ENCODE measurements at places on chromosomes 1 and 21. TPM values are rescaled to one million over a fixed set of nuclear protein-coding genes. Genes with fewer than 3 reads are reported as not detected.

- H3K36me3 ChIP-seq = no peaks in the 10 kb centered on the region
- no peak overlapping the region for H3K4me3 ChIP-seq
- peaks cover 12% of the 10 kb centered on the region for H3K4me1 ChIP-seq
- H3K27me3 ChIP-seq = no peaks in the 10 kb centered on the region
- no peak for DNase-seq
Measured at GRCh38 chr1:246182149-246182851, 324.8 kb downstream of the SMYD3 start.

- no peak overlapping the region for H3K27ac ChIP-seq
- no peak for DNase-seq
- H3K27me3 ChIP-seq = peaks cover 1% of the 10 kb centered on the region
- H3K36me3 ChIP-seq = peaks cover 4% of the 10 kb centered on the region
- H3K4me3 ChIP-seq = no peak overlapping the region
Measured at GRCh38 chr1:220084460-220084859, 5.1 kb downstream of the BPNT1 start.

The RNU1-4 gene
- total RNA-seq = 3,428 TPM

DNA sequence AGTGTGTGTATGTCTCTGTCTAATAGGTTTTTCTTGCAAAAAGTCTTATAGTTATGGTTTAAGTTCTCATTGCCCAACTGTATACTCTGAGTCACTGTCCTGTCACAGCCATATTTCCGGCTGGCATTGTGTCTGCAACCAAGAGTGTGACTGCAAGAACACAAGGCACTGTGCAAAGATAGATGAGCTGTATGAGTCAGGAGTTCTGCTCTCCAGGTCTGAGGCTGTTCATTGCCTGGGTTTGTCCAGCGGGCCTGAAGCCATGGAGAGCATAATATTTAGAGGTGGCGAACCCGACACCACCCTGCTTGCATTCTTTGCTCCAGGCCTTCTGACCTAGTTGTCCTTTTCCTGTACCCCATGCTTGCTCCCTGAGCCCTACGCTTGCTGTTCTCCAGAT lies 50.9 kb upstream of the CNIH3 start:
- H3K27me3 ChIP-seq = no peaks in the 10 kb centered on the region
- no peaks in the 10 kb centered on the region for H3K36me3 ChIP-seq
- no peak for DNase-seq
- no peaks in the 10 kb centered on the region for H3K4me1 ChIP-seq

DNA sequence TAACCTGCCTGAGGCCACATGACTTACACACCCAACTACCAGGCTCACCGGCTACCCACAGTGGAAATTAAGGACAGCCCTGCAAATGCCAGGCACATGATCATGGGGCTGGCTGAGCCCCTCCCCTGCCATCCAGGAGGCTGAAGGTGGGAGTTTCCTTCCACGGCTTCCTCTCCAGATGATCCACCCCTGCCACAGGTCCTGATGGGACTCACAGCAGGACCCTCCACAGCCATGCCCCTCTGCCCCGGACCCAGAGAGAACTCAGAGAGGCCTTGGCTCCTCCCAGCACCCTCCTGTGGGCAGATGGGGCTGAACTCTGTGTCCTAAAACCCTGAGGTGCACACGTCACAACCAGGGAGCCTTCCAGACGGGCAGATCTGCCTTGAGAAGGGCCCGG lies 29.1 kb upstream of the CASZ1 start:
- no peak for DNase-seq
- no peak overlapping the region for H3K4me3 ChIP-seq
- no peaks in the 10 kb centered on the region for H3K36me3 ChIP-seq
- H3K27ac ChIP-seq = no peak overlapping the region
- H3K4me1 ChIP-seq = no peaks in the 10 kb centered on the region
- H3K27me3 ChIP-seq = peaks cover 9% of the 10 kb centered on the region

The LRP8 gene
- total RNA-seq = 15.8 TPM

GRCh38 chr1:84480650-84481049 lies 1.6 kb downstream of the RPF1 start:
- DNase-seq = no peak
- H3K27ac ChIP-seq = no peak overlapping the region
- peaks cover 7% of the 10 kb centered on the region for H3K36me3 ChIP-seq
- H3K27me3 ChIP-seq = peaks cover 5% of the 10 kb centered on the region
- H3K4me3 ChIP-seq = no peak overlapping the region

The AMPD1 gene
- total RNA-seq = not detected

The CLCNKB gene
- 0.59 TPM for total RNA-seq

DNA sequence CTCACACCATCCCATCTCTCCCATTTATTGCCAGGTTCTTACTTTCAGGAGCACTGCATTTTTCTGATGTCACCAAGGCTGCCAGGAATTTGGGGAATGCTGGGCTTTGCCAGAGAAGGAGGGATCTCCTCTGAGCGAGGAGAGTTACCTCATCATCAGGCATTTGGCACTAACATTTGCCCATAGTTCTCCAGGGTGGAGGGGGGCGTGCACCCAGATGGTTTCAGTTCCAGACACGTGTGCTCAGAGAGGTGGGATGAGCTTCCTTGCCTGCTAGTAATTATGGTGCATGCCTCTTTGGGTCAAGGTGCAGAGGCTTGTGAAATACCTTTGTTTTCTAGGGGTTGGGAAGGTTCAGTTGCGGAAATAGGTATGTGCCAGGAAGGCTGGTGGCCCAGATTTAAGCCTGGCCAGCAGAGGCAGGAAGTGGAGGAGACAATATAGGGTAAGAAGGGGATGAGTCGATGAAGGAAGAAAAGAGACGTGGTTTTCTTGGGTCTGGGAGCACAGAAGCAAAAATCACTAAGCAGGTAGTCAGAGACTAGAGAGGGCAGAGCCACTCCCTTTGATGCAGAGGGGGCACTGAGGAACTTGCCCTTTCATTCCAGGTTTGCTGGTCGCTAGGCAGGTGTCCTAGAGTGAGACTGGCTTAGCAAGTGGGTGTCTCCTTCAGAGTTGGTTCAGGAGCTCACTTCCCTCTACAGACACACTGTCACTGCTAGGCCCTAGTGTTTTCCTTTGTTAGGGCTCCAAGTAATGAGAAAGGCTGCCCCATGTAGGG lies 7.2 kb downstream of the TUFT1 start:
- H3K27ac ChIP-seq = peak overlapping the region; percentile 77
- DNase-seq = peak; percentile 35
- no peaks in the 10 kb centered on the region for H3K36me3 ChIP-seq
- peaks cover 22% of the 10 kb centered on the region for H3K4me1 ChIP-seq

The UAP1 gene
- total RNA-seq = 20.9 TPM

- DNase-seq = no peak
- H3K27ac ChIP-seq = no peak overlapping the region
- peaks cover 7% of the 10 kb centered on the region for H3K4me1 ChIP-seq
- H3K36me3 ChIP-seq = no peaks in the 10 kb centered on the region
Measured at GRCh38 chr1:63913533-63913932, 139.7 kb downstream of the ROR1 start.

DNA sequence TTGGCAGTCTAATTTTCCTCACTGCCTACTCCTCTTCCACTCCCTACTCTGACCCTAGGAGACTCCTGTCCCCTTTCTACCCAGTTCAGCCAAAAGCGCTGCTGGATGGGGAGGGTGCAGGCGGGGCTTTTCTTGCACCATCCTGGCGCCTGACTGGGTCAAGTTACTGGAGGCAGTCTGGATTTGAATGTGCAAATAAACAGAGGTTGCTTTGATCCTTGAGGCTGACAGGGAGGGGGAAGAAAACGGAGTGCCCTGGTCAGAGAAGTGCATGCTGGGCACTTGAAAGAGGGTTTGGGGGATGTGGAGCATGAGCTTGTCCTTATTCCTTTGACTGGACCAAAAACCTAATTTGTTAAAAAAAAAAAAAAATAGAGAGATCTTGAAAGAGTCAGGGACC lies 76.8 kb upstream of the SOX13 start:
- peaks cover 36% of the 10 kb centered on the region for H3K4me1 ChIP-seq
- DNase-seq = no peak
- no peak overlapping the region for H3K4me3 ChIP-seq
- H3K27me3 ChIP-seq = peaks cover 2% of the 10 kb centered on the region

GRCh38 chr1:15727866-15728534 lies 8.1 kb upstream of the SLC25A34 start:
- H3K27ac ChIP-seq = no peak overlapping the region
- H3K4me1 ChIP-seq = no peaks in the 10 kb centered on the region
- H3K4me3 ChIP-seq = peak overlapping the region; percentile 37
- peaks cover 30% of the 10 kb centered on the region for H3K36me3 ChIP-seq
- no peak for DNase-seq

DNA sequence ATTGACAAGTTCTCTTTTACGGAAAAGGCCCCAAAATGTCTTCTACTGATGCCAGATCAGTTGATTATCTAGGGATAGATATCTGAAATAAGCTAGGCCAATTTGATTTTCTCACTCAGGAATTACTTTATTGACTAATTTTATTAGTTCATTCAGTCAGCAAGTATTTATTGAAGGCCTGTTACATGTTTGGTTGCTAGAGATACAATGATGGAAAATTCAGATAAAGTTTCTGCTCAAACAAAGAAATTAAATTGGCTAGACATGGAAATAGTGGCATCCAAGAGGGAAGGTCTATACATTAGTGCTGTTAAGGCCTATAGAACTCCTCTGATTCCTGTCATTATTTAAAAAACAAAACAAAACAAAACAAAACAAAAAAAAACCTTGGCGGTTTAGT lies 56.5 kb downstream of the HS2ST1 start:
- H3K4me3 ChIP-seq = no peak overlapping the region
- no peaks in the 10 kb centered on the region for H3K4me1 ChIP-seq
- no peaks in the 10 kb centered on the region for H3K36me3 ChIP-seq
- no peak overlapping the region for H3K27ac ChIP-seq

DNA sequence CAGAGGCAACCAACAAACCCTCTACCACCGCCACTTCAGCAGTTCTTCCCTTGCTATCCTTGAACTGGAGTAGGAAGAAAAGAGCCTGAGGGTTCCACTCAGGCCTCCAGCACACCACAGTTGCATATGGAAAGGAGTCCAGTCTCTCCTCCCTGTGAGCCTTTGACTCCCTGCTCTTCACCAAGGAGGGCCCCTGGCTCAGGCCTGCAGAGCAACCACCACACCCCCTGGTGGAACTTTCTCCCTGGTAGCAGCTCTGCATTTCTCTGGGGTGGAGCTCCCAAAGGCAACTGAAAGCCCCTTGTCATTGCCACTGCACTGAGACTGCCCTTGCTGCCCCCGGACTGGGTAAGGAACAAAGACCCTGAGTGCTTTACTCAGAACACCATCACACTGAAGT lies 1021.5 kb upstream of the ADGRL2 start:
- DNase-seq = no peak
- no peak overlapping the region for H3K27ac ChIP-seq
- no peaks in the 10 kb centered on the region for H3K27me3 ChIP-seq
- H3K4me3 ChIP-seq = no peak overlapping the region
- no peaks in the 10 kb centered on the region for H3K4me1 ChIP-seq

DNA sequence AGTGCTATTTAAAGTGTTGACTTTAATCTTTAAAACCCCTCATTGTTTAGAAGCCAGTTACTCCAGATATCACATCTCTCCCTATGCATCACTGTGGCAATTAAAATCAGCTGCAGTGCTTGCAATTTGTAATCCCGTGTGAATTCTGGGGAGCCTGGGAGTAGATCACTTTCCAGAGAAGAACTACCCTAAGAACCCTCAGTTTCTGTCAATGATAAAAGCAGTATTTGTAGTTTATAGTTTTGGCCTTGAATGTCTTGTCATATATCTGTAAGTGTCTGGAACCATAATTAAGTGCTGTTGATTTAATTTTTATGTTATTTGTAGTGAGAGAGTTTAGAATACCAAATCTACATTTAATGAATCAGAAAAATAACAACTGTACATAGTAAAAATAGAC lies 5.5 kb upstream of the SPAG17 start:
- peaks cover 1% of the 10 kb centered on the region for H3K27me3 ChIP-seq
- H3K27ac ChIP-seq = no peak overlapping the region
- peaks cover 1% of the 10 kb centered on the region for H3K4me1 ChIP-seq
- DNase-seq = no peak

- peaks cover 67% of the 10 kb centered on the region for H3K4me1 ChIP-seq
- H3K27me3 ChIP-seq = peaks cover 3% of the 10 kb centered on the region
Measured at GRCh38 chr1:107829036-107829770, 135.8 kb downstream of the VAV3 start.

The CHI3L1 gene
- 0.21 TPM for total RNA-seq

- H3K27me3 ChIP-seq = peaks cover 8% of the 10 kb centered on the region
- H3K27ac ChIP-seq = no peak overlapping the region
- H3K4me1 ChIP-seq = peaks cover 56% of the 10 kb centered on the region
- DNase-seq = no peak
- H3K4me3 ChIP-seq = no peak overlapping the region
- H3K36me3 ChIP-seq = peaks cover 7% of the 10 kb centered on the region
Measured at GRCh38 chr1:232305050-232305449, 324.9 kb downstream of the SIPA1L2 start.

DNA sequence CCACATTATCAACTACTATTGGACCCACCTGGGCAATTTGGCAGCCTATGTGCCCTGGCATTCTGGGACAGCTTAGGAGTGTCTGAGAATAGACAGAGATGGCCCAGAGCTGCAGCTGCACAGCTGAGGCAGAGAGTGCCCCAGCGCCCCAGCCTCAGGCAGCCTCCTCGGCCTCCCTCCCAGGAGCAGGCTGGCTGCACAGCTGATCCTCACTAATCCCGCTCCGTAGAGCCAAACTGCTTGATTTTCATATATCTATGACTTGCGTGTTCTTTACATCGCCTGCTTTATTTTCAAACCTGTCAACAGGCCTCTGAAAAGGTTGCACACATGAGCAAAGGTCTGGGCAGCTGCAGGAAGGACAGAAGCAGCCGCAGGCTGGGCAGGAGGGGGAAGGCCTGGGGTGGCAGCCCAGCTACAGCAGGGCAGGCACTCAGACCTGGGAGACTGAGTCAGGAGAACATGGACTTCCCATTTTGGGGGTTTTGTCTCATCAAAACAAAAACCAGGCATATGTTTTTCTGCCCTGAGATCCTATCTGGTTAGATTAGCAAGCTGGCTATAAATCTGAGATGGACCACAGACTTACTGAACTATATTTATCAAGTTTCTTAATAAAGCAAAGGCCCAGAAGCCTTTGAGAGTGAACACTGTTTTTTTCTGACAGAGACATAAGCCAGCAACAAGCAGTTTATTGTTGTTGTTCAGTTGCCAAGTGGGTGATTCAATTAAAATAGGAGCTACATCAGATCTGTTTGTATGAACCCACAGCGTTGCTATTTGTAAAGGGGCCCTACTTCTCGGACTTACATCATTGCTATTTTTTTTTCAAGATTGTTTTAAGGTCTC lies 301.8 kb upstream of the DUSP10 start:
- no peaks in the 10 kb centered on the region for H3K4me1 ChIP-seq
- DNase-seq = no peak
- no peaks in the 10 kb centered on the region for H3K36me3 ChIP-seq
- no peak overlapping the region for H3K27ac ChIP-seq
- H3K4me3 ChIP-seq = no peak overlapping the region
- no peaks in the 10 kb centered on the region for H3K27me3 ChIP-seq

- H3K27ac ChIP-seq = no peak overlapping the region
- no peak overlapping the region for H3K4me3 ChIP-seq
- DNase-seq = no peak
Measured at GRCh38 chr1:38173157-38173831, 126.7 kb upstream of the POU3F1 start.

Data from endothelial cell (in vitro differentiated cells).